ENCODE measurements at places on chromosomes 7 and 10.

DNA sequence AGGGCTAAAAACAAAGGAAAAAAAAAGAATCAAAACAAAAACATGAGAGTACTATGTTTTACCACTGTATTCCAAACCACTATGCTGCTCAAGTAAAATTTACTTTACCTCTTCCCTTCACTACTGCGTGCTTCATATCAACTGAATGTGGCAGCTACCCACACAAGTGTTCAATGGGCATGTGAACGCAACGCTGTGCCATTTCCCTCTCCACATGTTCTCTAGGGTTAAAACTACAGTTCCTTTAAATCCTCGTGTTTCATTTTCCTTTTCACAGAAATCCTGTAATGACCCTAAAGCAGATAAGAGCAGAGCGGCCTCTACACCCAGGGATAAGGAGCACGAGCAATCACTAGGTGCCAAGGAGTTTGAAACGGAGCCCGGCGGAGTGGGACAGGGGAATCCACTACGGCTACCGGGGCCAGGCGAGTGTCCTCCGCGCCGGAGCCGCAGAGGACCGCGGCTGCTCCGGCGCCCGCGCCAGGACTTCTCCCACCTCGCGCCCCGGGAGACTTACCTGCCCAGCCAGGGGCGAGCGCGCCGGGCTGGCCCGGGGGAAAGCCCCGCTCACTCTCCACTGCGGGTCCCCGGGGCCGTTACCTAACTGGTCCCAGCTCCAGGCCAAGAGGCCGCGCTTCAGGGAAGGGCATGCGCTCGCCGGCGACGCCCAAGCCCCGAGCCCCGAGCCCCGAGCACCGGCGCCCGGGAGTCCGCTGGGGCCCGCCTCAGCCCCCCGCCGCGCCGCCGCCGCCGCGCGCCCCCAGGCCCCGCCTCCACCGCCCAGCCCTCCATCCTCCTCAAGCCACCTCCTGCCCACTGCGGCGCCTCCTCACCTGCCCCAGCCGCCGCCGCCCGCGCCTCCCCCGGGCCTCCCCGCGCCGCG, 711 bp downstream of the NAMPT start:
- DNase-seq: no peak

GRCh38 chr10:121526135-121526790, 72.0 kb downstream of the FGFR2 start:
- DNase-seq: no peak

GRCh38 chr7:152383341-152384234, 52.2 kb downstream of the KMT2C start:
- no peak for DNase-seq

GRCh38 chr7:114574384-114574783, 159.8 kb downstream of the FOXP2 start:
- DNase-seq: no peak

DNA sequence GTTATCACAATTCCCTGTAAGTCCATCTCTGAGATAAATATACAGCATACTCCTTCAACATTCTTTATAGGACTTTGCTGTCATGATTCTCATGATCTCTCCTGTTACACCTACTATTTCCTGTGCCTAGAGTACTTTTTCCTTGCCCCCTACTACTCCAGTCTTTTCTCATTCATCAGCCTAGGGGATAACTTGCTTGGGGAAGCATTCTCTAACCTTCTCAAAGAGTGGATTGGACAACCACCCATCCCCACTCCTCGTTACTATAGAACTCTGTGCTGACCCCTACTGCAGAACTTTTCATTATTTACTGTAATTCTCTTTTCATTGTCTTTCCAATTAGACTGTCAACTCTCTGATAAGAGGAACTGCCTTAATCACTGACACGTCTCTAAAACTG, 57.4 kb upstream of the TFEC start:
- DNase-seq: no peak

DNA sequence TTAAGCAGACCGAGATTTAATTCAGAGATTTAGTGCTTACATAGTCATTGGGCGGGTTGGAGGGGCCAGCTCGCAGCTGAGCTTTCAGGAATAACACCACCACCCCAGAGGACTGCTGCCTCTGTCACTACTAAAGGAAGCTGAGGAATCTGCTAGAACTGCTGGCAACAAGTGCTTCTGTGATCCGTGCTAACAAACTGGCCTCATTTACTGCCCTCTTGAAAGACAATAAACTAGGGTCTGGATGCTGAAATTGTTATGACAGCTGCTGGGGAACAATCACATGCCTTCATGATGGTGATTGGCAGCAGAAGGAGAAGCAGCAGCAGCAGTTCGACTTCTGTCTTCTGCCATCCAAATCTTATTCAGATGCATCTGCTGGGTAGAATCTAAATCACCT, 285.5 kb upstream of the TAC1 start:
- no peak for DNase-seq

- DNase-seq: no peak
Measured at GRCh38 chr7:63024446-63024845, 974.2 kb upstream of the ZNF722 start.

GRCh38 chr7:4806983-4807597, 31.7 kb downstream of the AP5Z1 start:
- no peak for DNase-seq

DNA sequence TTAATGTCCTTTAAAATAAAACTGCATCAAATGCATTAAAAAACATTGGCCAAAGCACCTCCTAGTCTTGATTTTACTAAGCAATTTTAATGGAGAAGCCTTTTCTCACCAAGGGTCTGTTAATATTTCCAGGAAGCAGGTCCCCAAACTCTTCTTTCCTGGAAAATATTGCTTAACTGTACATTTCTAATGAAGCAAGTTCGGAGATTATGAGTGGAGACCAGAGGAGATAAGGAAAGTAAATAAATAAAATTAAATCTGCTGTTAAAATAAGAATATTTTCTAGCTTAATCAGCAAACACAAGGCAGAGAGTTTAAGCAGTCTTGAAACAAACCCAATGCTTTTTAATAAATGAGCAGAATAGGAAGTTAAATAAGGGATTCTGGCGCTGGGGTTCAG, 322.4 kb downstream of the PTEN start:
- no peak for DNase-seq

DNA sequence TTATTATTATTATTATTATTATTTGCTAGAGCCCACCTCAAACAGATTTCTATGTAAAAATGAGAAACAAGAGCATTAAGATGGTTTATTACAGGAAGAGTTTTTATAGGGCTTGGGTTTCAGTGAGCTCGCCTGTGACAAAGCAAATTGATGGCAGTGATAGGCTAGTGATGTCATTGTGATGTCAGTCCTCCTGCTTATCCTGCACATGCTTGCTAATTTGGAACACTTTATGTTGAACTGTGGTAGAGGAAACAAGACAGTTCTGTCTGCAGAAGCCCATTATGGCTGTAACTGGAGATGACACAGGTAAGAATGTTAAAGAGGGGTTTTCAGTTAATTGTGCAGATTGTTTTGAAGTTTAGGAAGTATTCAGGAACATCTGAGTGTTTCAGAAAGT, 68.3 kb downstream of the CREM start:
- no peak for DNase-seq
